SJSA1 (cell line): ENCODE measurements at places on chromosomes 6 and 20.

DNA sequence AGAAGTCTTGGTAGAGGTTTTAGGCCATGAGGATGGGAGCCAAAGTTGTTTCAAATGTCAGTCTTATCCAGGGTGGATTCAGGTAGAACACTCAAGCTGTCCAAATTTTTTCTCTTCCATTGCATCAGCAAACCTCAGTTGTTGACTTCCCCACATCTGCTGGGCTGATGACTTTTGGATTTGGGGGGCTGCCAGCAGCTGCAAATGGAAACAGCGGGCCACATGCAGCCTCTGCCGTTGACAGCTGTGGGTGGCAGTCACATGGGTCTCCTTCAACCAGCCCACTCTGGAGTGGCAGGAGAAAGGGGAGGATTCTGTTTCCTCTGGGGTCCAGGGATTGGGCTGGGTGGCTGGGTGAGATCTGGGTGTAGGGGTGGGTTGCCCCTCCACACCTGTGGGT lies 5.8 kb upstream of the MLN start:
- DNase-seq: no peak

DNA sequence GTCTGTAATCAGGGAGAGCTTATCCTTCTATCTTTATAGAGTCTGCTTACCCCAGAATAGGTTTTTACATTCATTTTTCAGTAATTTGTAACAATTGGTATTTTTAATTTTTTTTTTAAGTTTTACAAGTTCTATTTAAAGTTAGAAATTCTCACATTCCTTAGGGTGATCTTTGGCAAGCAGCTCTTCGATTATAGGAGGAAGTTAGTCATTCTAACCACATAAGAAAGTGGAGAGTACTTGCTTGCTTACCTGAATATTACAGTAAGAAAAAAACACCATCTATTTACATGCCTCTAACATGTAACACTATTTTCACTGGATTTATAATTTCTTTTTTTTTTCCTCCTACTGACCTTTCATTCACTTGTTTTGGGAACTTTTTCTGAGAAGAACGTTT lies 6.7 kb downstream of the TSHZ2 start:
- DNase-seq: no peak

DNA sequence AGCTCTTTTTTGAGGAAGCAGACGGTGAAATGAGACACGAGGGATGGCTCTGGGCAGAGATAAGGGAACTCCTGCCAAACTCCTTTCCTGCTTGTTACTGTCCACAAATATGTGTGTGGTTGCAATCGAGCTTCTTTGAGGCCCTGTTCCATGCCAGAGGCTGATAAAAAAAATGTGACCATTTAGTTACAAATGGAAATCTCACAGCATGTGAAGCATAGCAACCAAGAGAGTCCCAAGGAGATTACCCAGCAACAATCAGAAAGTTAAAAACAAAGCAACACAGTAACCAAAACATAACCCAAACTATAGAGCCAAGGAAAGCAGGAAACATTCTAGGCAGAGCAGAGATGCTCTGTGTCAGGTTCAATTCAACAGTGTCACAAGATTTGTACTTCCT lies 35.4 kb upstream of the HMGN3 start:
- no peak for DNase-seq

- no peak for DNase-seq
Measured at GRCh38 chr20:50504231-50504823, 5.9 kb upstream of the PTPN1 start.

DNA sequence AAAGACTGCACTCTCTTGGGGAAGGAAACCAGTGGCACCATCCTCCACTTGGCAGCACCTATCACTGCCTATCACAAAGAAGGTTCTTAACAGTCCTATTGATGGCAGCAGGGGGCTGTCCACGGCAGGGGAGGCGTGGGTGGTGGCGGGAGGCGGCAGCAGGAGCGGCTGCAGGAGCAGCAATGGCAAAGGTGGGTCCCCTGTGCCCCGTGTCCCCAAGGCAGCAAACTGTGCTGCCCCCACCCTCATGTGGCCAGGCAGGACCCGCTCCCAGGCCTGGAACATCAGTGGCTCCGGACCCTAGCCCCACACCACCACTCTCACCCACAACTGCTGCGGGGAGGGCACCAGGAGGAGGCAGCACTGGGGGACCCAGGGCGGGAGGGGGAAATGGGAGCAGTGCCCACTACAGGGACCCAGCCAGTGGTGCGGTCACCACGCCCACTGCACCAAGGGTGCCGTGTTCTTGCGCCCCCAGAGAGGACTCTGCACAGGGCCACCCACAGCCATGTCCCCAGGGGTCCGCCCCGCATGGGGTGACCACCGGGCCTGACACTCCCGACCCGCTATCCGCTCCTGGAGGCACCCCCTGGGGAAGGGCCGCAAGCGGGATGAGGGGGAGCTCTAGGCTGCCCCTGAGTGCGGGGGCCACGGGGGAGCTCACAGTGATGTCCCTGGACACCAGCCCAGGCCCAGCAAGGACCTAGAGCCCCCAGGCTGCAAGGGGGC lies 54.6 kb downstream of the GMDS start:
- DNase-seq: no peak

DNA sequence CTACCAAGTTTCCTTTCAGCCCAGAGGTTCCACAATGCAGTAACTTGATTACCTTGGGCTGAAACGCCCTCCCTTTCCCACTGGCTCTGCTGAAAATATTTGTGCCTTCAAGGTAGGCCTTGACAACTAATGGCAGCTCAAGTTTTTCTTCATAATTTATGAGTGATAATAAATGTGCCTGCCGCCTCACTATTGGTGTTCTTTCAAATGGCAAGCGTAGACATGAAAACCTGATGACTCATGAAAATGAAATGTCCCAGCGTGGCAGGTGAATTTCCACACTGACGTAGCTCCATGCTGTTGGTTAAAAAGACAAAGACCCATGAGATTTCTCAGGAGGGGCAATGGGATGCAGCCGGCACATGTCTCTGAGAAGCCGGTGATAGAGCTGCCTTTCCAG lies 107.2 kb upstream of the GGTLC1 start:
- DNase-seq: no peak

- no peak for DNase-seq
Measured at GRCh38 chr6:75463908-75464307, 29.7 kb downstream of the FILIP1 start.

DNA sequence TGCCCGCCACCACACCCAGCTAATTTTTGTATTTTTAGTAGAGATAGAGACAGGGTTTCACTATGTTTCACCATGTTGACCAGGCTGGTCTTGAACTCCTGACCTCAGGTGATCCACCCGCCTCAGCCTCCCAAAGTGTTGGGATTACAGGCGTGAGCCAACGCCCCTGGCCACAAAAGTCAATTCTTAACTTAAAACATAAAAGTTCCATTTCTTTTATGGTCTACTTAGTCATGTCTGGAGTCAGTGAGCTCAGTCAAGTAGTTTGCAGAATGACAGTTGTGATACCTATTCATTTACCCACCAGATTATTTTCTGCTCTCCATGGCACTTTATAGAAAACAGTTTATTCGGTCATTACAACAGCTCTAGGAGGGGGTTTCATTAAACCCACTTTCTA lies 103.1 kb upstream of the ESR1 start:
- no peak for DNase-seq

DNA sequence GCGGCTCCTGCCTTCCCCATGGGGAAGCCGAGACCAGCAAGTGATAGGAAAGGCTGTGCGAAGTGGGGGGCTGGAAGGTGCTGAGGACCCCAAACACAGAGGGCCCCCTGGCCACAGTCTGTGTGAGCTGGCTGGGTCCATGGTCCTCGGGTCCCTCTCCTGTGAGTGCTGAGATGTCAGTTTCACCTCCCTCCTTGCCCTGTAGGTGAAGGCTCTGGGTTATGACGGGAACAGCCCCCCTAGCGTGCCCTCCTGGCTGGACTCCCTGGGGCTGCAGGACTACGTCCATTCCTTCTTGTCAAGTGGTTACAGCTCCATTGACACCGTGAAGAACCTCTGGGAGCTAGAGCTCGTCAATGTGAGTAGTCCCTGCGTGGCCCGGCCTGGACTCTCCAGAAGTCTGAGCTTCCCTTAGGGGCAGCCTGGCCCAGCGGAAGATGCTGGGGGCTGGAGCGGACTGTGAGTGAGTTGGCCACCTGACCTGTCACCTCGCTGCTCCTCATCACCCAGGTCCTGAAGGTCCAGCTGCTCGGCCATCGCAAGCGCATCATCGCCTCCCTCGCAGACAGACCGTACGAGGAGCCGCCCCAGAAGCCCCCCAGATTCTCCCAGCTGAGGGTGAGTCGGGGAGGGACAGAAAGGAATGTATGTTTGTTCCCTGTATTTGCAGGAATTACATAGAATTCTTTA lies 61.7 kb downstream of the TCP11 start:
- DNase-seq: no peak

- no peak for DNase-seq
Measured at GRCh38 chr6:22929311-22929985, 360.1 kb downstream of the HDGFL1 start.

- DNase-seq: no peak
Measured at GRCh38 chr6:55898342-55898741, 23.0 kb upstream of the BMP5 start.

DNA sequence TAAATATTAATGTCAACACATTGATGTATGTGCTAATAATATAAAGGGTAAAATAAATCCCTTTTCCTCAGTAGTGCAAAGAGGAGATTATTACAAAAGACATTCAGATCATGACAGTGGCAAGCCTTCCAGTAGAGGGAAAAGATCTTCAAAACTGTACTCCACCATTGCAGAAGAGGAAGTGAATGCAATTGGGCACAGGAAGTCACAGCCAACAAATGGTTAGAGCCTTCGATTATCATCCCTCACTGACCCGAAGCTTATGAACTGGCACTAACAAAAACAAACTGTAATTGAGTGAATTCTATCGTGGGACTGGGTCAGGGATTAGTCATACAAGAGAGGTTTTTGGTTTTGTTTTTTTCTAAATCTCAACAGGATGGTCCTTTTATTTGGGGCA lies 39.3 kb upstream of the SCGN start:
- DNase-seq: no peak

- no peak for DNase-seq
Measured at GRCh38 chr20:24241466-24241865, 228.0 kb upstream of the SYNDIG1 start.

GRCh38 chr6:32867022-32867477 lies 13.1 kb downstream of the PSMB9 start:
- DNase-seq: no peak

- DNase-seq: no peak
Measured at GRCh38 chr20:63908008-63908682, 13.2 kb downstream of the DNAJC5 start.
